ENCODE measurements at places on chromosomes 1 and 21.

- no peak for DNase-seq
Measured at GRCh38 chr1:164867590-164867989, 308.6 kb downstream of the PBX1 start.

- DNase-seq: no peak
Measured at GRCh38 chr1:181110013-181110412, 21.5 kb downstream of the IER5 start.

GRCh38 chr1:166789286-166789685 is 50.0 kb upstream of the POGK start:
- DNase-seq: no peak

DNA sequence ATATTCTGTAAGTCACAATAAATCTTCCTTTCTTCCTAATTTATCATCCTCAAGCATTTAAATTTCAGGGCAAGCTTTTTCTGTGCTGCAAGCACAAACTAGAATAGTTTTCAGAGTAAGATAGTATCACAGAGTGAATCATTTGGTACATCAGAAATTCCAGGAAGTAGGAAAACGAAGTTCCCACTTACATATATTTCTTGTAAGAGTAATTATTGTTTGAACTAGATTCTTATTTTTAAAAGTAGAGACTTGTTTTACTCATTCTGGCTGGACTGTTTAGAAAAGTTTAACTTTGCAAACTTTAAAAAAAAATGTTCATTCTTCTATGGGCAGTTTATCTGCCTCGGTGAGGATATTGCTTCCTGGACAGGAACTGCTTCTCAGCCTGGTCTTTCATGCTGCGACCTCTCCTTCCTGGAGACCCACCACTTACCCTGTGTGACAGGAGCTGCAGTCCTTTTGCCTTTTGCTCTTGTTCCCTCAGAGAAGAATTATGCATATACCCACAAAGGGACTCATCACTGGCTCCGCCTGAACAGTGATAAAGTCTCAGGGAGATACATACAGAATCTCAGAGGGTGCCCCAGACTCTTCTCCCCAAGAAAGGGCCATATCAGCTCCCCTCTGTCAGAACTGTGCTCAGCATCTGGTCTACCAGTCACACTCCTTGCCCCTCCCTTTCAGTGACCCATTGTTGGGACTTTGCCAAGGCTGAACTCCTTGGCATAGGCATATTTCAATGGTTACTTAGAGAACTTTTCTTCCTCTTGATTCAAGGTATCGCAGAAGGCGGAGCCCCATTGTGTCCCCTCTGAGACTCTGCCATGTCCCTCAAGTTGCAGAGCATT is 102.7 kb upstream of the CD55 start:
- peak; percentile 9 for DNase-seq

DNA sequence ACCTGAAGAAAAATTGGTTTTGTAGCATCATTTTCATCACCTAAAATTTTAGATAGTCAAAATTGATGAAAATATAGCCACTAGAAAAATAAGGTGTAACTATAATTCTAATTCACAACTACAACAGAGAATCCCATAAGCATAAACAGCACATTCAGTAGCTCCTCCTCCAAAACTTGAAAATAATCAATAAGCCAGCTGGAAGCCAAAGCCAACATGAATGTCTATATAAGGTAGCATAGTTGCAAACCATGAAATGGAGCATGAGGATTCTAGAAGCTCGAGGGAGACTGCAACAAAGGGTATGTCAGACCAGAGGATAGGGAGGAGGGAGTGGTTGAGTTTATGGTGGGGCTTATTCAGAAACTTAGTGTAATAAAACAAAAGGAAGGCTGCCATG is 22.4 kb downstream of the ACBD3 start:
- no peak for DNase-seq

- DNase-seq: no peak
Measured at GRCh38 chr1:97907886-97908285, 12.9 kb downstream of the DPYD start.

- DNase-seq: no peak
Measured at GRCh38 chr1:41534181-41535076, 49.9 kb upstream of the EDN2 start.

GRCh38 chr21:27078915-27079314 is 112.0 kb upstream of the ADAMTS5 start:
- no peak for DNase-seq

- peak; percentile 79 for DNase-seq
Measured at GRCh38 chr1:26996024-26996423, 2.5 kb downstream of the TRNP1 start.

GRCh38 chr1:88118176-88118845 is 565.8 kb upstream of the PKN2 start:
- no peak for DNase-seq

DNA sequence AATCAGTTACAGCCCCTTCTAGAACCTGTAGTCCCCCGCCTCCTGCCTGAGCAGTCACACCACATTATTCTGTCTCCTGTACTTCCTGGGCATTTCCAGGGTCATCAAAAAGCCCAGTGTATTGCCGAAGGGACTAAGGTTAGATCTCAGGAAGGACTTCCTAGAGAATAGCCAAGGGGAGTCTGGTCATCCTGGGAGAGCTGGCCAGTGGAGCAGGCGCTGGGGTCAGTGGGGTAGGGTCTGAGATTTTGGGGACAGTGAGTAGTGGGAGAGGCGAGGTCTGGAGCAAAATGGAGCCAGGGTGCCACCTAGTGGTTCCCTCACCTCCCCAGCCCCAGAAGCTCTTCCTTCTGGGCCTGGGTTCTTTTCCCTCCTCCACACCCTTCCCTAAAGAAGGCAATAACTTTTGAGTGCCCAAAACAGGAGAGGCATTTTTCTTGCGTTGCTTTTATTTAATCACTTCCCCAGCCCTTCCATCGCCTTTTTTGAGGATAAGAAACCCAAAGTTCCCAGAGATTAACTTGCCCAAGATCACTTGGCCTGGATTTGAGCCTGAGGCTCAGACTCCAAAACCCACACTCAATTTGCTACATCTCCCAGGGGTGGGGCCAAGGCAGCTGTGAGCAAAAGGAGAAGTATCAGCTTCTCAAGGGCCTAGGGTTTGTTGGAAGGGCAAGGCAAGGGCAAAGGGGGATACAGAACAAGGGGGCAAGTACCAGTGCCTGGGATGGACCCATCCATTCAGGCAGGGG is 7.3 kb upstream of the PMVK start:
- peak; percentile 47 for DNase-seq

GRCh38 chr1:24954022-24954421 is 23.9 kb upstream of the RUNX3 start:
- DNase-seq: no peak

DNA sequence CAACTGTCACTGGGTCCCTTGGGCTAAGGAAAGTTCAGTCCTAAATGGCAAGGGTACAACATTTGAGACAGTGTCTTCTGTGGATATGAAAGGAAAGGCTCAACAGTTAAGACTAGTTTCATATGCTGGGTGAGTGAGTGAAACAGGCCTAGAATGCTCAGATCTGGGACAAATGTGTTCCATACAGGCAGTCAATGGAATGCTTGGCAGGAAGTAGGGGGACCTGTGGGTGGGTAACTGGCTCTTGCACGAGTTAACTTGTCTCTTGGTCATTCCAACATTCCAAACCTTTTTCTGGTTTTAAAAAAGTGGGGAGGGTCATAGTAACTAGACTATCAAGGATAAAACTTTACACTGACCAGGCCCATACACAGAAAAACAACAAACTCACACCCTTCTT is 17.8 kb upstream of the ADAM30 start:
- DNase-seq: peak; percentile 23

- DNase-seq: no peak
Measured at GRCh38 chr1:212979340-212980122, 29.2 kb downstream of the VASH2 start.

- DNase-seq: no peak
Measured at GRCh38 chr1:80917826-80918225, 882.9 kb upstream of the ADGRL2 start.

DNA sequence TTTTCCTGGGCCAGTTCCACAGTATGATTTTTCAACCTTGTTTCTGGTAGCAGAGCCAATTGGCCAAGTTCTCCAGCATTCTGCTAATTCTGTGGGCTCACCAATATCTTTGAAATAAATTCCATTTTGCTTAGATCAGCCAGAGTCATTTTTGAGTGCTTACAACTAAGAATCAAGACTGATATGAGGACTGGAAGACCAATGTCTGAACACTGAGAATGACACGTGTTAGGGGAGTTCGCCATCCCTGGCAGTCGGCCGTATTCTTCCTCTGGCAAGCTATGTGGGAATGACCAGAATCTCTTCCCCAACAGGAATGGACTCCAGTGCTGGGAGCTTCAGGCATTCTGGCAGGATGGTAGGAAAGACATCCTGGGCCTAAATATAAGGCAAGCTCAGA is 4.9 kb upstream of the TENT5C start:
- peak; percentile 12 for DNase-seq

DNA sequence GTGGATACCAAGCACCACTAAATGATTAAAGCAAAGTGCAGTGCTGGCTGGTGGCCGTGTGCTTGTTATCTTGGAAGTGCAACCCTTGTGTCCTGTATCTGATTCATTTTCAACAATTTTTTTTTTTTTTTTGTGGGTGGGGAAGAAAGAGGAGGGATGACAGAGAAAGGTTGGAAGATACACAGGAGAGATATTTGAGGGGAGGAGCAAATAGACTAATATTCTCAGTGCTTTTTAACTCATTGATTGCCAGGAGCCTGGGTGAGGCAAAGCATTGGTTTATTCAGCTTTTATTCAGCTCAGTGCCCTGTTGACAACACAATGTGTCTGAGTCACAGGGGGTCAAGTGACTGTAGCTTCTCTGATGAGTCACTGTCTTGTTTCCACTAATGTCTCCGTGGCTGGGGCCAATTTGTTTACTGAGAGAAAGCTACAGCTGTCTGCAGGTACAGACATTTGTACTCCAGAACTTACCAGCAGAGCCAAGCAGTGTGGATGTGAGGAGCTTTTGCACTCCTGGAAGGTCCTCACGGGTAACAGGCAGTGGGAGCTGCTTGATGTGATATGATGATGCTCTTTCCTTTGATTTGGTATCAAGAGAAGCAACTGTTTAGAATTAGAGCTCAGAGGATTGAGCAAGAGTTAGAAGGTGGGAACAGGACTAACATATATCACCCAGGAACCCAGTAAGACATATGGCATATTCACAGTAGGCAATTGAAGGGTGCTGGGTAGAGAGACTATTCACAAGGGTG is 23.6 kb upstream of the DNM3 start:
- peak; percentile 79 for DNase-seq

DNA sequence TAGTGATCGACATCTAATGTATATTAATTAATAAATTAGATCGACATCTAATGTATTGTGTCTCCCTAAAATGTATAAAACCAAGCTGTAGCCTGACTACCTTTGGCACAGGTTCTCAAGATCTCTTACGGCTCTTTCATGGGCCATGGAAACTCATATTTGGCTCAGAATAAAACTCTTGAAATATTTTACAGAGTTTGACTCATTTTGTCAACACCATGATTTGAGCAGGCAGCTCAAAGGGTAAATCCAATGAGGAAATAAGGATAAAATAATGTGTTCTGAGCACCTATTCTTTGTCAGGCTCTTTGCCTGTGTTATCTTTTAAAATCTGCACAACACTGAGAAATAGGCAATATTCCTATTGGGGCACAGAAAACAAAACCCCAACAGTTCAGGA is 223.4 kb upstream of the DUSP10 start:
- DNase-seq: no peak

- DNase-seq: no peak
Measured at GRCh38 chr1:243312952-243313634, 57.3 kb downstream of the SDCCAG8 start.

- DNase-seq: no peak
Measured at GRCh38 chr21:38809198-38809878, 3.6 kb downstream of the ETS2 start.

- DNase-seq: peak; percentile 41
Measured at GRCh38 chr1:16349847-16350406, 2.4 kb downstream of the FBXO42 start.

DNA sequence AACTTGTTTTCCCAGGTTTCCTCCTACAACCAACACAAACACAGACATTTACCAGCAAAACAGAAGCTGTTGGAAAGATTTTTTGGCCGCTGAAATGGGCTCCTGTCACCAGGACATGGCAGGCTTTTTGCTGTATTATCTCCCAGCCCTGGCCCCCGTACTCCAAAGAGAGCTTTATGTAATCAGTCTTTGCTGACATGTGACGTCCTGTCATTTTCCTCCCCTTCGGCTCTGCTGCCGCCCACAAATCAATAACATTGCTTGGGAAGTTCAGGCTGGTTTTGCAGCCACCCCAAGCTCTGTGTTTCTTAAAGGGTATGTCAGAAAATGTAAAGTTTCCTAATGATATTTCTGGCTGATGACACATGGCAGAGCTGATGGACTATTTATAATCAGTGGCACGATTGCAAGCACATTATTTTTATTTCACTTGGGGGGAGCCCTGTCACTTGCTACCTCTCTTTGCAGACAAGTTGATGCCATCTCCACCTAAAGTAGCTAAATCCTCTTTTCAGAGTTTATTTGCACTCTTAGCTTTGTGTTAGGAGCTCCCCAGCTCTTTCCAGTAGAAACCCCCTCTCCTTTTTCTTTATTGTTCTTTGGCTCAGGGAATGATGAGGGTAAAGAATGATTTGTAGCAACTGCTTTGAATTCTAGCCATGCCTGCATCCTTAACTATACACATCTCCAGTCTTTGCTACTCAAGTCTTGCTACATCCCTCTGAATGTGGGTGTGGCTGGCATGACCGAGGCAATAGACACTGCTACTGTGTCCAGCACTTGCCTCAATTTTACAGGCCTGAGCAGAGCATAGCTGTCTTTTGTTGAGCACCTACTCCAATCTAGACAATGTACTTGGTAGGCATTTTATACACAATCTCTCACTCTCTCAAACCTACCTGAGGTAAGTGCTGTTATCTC is 67.3 kb downstream of the ELAVL4 start:
- no peak for DNase-seq

- no peak for DNase-seq
Measured at GRCh38 chr1:226408285-226409184, 642 bp upstream of the PARP1 start.

- no peak for DNase-seq
Measured at GRCh38 chr1:19164274-19165015, 45.6 kb downstream of the UBR4 start.

DNA sequence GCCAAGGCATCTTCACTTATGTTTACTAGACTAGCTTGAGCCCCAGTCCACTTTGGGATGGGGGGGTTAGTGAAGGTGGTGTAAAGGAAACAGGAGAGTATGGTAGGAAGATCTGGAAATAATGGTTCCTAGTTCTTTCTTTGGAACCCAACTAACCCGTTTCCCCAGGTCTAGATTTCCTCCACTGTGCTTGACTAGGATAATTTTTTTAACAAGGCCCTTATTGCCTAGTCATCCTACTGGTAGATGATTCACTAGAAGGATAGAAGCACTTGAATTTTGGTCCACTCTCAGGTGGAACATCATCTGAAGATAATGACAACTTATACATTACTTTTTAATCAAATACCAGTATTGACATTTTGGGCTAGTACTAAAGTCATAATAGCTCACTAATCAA is 45.9 kb upstream of the MYOCOS start:
- no peak for DNase-seq
